ENCODE measurements at places on chromosomes 2 and 18.

DNA sequence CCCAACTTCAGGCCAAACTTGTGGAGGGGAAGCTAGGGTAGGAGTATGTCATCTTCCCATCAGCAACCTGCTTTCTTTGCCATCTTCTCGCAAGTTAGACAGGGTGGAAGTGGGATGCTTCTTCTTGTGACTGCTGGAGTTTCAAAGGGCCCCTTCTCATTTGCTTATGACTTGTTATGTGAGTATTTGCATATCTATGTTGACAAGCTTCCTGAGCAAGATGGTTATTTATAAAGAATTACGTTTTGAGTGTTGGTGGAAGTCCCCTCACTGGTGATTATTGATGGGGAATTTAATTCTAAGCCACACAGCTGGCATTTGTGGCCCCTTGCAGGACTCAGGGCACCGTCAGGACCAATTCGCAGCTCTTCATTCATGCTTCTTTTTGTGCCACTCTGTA, 791.0 kb downstream of the LRRTM4 start:
- DNase-seq: no peak

- DNase-seq: no peak
Observed at GRCh38 chr18:64852281-64852680, 703.4 kb upstream of the LINC00305 start.

- no peak for DNase-seq
Observed at GRCh38 chr18:62345909-62346308, 20.8 kb downstream of the TNFRSF11A start.

GRCh38 chr2:96438589-96438988, 66.6 kb downstream of the NEURL3 start:
- no peak for DNase-seq

DNA sequence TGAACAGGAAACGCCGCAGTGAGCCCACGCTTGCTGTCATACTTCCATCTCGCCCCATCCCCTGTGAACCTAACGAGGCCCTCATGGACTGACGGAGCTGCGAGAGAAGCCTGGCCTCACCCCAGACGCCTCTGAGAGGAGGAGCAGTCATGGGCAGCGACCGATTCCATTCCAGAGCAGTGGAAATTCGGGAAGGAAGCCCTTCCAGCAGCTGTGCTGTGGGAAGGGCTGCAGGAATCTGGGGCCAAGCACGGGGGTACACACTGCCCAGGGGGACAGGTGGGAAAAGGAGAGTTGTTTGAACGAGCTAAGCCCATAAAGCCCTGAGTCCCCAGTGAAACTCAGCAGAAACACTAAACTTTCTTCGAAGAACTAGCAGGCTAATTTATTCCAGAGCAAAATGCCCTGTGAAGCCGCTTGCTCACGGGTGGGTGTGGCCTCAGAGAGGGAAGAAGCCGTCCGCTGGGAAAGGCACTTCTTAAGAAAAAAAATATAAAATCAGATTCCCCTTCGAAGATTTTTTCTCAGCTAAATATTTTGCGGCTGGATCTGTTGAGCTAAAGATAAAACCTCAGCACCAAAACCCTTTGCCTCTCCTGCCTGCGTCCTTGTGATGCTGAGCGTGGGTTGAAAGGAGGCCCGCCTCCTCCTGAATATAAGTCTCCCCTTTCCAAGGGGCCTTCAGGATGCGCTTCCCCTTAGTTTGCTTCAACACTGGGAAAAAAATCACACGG, 38.2 kb downstream of the ANKMY1 start:
- no peak for DNase-seq

- no peak for DNase-seq
Observed at GRCh38 chr2:73564986-73565385, 77.2 kb downstream of the NAT8 start.

DNA sequence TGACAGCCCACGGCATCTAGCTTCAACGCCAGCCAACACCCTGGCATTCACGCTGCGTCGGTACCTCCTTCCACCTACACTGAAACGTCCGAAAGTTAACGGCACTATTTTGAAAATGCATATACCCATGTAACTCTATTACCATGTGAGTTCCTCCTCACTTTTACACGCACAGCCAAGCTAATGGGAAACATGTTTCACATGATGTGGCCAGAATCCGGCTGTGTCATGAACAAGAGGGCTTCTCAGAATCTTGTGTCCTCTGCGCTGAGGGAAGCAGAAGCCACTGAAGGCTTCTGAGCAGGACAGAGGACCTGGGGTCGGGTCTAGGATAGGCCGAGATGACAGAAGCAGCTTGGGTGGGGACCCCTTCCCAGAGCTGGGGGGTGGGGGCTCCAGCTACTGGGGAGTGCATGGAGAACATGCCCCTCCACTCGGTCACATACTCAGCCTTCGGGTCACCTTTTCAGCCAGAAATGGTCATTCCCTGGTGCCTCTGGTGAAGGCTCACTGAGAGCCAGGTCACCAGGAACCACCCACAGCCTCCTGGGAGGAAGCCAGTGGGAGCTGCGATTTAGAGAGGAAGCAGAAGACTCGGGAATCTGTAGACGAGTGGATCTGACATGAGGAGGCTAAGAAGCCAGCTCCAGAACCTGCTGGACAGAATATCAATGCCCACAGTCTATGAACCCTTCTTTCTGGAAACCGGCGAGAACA, 41.5 kb downstream of the HDAC4 start:
- no peak for DNase-seq

- no peak for DNase-seq
Observed at GRCh38 chr2:36589230-36589630, 8.7 kb downstream of the FEZ2 start.

DNA sequence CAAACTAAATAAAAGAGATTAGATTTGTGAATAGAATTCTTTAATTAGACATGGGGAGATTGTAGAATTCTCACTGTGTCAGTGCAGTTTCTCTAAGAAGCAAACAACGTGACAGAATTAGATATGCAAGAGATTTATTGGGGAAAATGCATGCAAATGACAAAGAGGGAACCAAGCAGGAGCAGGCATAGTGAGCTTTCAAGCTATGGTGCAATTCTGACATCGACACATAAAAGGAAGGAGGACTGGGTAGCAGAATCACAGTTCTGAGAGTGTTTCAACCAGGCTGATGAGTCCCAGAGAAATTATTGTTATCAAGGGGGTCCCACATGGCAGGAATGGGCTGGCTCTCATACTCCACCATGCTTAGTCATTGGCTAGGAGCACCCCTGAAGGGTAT, 338.4 kb downstream of the FIGN start:
- DNase-seq: no peak

DNA sequence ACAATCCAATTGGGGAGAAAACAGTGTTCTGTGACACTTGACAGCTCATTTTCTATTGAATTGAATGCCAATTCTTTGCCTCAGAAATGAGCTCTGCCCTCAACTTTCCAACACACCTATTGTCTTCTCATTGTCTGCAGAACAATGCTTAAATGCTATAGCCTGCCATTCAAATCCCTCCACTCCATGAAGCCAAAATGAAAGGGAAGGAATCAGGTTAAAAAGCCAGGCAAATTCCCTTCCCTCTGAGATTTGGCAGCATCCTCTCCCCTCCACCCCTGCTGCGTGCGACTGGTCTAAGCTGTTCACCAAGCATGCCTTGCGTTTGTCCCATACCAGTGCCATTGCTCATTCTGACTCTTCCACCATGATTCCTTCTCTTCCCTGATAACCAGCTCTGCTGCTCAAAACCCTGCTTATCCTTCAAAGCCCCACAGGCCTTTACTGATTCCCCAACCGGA, 32.4 kb upstream of the TMEM131 start:
- no peak for DNase-seq

DNA sequence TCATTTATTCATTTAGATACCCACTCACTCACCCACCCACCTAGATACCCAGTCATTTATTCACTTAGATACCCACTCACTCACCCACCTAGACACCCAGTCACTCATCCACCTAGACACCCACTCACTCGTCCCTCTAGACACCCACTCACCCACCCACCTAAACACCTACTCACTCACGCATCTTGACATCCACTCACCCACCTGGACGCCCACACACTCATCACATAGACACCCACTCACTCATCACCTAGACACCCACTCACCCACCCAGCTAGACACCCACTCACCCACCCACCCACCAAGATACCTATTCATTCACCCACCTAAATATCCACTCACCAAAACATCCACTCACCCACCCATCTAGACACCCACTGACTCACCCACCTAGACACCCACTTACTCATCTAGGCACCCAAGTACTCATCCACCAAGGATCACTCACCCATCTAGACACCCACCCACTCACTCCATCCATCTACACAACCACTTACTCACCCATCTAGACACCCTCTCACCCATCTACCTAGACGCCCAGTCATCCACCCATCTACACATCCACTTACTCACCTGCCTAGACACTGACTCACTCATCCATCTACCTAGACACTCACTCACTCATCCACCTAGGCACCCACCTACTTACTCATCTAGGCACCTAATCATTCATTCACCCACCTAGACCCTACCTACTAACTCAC, 723.7 kb upstream of the RAB6C start:
- DNase-seq: no peak

GRCh38 chr18:76230791-76231190, 264.3 kb downstream of the ZNF516 start:
- DNase-seq: no peak

DNA sequence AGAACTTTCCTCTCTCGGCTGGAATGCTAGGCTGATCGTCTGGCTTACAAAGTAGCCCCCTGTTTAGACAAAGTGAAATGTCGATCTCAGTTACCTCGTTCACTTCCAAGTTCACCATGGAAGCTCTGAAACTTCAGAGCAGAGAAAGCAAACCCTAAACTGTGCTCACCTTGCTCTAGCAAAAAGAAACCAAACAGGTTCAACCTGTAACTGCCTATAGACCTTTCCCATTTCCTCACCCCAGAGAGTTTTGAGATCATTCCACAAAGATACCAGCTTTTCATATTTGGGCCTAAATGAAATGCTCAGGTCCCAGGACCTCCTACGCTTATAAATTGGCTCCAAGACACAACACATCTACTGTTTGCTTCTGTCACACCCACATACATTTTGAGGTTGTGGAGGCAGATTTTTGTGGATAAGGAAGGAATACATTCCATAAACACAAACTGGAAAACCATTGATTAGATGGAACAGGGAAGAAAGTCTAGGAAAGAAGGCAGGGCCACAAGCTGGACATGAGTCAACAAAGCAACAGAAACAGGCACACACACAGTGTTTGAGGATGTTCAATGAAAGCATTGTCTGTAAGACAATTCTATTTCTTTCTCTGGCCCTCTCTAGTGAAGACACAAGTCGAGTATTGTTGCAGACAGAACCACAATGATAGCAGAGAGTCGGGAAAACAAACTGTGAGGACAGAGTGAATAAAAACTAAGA, 52.8 kb upstream of the TGIF1 start:
- no peak for DNase-seq

GRCh38 chr2:176589825-176590440, 320.7 kb downstream of the MTX2 start:
- no peak for DNase-seq

DNA sequence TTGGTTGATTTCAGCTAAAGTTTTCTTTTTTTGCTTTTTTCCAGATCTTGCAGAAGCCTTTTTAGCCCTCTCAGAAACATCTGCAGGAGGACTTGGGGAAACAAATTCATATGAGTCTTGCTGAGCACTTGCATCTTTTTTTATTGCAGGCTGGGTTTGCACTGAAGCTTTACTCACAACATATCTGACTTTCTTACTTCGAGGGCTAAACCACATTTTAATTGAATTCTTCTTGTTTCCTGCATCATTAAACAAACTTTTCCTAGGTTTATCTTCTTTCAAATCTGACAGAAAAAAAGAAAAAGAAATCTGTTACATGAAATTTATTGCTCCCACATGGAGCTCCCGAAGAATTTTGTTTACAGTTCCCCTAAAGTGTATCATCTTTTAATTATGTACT, 28.3 kb downstream of the BARD1 start:
- no peak for DNase-seq

- DNase-seq: no peak
Observed at GRCh38 chr2:54634021-54634420, 89.4 kb upstream of the EML6 start.

- no peak for DNase-seq
Observed at GRCh38 chr2:239563561-239563960, 162.7 kb upstream of the HDAC4 start.

- peak; percentile 75 for DNase-seq
Observed at GRCh38 chr2:12005886-12006681, 259.7 kb downstream of the LPIN1 start.

GRCh38 chr18:3086871-3087270, 73.9 kb upstream of the LPIN2 start:
- DNase-seq: no peak

GRCh38 chr2:130913891-130914290, 77.2 kb downstream of the ARHGEF4 start:
- no peak for DNase-seq

DNA sequence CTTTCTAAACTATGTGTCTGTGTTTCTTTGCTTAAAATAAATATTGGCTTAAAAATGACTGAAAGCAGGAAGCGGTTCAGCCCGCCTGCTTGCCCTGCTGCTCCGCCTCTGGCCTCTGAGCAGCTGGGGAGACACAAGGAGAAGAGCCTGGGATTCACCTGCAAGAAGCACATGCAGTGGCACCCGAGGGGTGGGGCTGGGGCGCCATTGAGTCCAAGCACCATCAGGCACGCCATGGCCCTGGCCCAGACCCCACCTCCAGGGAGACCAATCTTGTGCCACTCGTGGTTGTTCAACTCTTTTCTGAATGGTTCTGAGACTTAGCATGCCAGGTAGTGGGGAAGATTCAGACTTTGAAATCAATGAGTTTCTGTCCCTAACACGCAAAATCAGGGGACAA, 495.5 kb upstream of the MYT1L start:
- DNase-seq: no peak

DNA sequence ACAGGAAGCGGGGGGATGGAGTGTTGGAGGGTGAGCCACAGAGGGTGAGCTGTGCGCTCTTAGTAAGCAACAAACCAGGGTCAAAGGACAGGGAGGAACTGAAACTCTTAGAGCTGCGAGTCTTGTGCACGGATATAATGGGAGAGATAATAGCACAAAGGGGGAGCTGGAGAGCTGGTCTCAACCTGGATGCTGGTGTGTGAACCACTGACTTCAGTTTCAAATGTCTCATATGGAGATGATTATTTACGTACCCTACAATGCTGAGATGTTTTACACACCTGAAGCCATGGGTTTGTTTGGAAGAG, 35.9 kb downstream of the PTGR3 start:
- no peak for DNase-seq

- DNase-seq: no peak
Observed at GRCh38 chr2:204051984-204052556, 115.5 kb downstream of the ICOS start.

GRCh38 chr2:168430431-168430830, 25.6 kb upstream of the CERS6 start:
- no peak for DNase-seq

DNA sequence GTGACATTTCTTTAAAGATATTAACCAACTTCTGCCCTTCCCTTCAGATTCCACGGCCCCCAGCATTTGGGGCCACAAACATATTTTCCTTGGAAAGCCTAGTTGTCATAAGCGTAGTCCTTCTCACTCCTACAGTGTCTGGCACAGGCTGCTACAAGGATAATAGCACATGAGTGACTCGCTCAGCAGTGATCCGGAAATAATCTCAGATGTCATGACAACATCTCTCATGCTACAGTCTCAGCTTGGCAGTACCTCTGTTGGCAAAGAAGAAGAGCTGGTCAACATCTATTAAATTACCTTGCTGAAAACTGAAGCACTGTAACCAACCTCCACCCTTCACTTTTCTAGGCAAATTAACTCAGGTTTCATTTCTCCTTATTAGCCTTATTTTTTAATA, 351.7 kb downstream of the RAD51AP2 start:
- DNase-seq: no peak

Data from activated gamma-delta T cell treated with anti-CD3 and anti-CD28 coated beads, Interleukin-2, amount 50 U/mL, for 16 hours (primary cell).